Fibroblast of skin of left biceps (primary cell): ENCODE measurements at places on chromosomes 7 and 10.

GRCh38 chr7:157355784-157356511 is 19.1 kb downstream of the DNAJB6 start:
- DNase-seq: no peak

GRCh38 chr10:42896735-42897134 is 114.1 kb downstream of the BMS1 start:
- DNase-seq: no peak

- no peak for DNase-seq
Measured at GRCh38 chr10:32957341-32958084, 517 bp downstream of the ITGB1 start.

GRCh38 chr7:93117327-93117726 is 452 bp downstream of the SAMD9 start:
- no peak for DNase-seq

DNA sequence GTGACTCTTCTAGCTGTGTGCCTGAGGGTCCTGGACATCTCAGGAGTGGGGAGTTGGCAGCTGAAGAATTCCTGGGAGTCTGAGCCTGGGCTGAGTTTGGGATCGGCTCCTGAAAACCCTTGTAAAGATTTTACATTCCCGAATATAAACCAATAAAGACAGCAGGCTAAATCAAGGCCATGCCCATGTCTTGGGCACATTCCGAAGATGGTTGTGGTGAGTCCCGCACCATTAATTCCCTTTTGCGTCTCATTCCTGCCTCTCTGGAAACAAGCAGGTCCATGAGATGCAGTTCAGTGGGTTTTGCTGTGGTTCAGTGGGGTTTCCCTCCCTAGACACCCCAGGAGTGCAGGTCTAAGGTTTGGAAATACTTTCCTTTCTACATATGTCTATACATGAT is 90.9 kb downstream of the COL26A1 start:
- DNase-seq: no peak

- DNase-seq: no peak
Measured at GRCh38 chr7:22325671-22326070, 31.3 kb downstream of the RAPGEF5 start.

GRCh38 chr10:109958059-109958458 is 34.7 kb upstream of the XPNPEP1 start:
- no peak for DNase-seq

DNA sequence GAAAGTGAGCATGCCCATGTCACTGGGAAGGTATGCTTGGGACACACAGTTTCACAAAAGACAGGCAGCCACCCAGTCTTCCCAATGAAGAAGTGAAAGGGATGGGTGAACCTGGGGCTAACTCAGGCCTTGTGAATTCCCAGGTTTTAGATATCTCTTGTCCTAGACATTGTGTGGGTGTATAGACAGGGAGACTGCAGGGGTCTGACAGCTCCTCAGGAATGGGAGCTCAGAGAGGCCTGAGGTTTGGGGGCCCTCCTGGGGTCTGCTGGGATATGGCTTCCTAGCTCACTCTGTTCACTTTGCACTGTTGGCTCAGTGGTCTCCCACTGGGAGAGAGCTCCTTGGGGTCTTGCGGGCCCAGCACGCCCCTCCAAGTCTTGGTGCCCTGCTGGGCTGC is 47.0 kb downstream of the WDFY4 start:
- DNase-seq: no peak

- DNase-seq: no peak
Measured at GRCh38 chr10:116696919-116697318, 45.4 kb downstream of the HSPA12A start.

DNA sequence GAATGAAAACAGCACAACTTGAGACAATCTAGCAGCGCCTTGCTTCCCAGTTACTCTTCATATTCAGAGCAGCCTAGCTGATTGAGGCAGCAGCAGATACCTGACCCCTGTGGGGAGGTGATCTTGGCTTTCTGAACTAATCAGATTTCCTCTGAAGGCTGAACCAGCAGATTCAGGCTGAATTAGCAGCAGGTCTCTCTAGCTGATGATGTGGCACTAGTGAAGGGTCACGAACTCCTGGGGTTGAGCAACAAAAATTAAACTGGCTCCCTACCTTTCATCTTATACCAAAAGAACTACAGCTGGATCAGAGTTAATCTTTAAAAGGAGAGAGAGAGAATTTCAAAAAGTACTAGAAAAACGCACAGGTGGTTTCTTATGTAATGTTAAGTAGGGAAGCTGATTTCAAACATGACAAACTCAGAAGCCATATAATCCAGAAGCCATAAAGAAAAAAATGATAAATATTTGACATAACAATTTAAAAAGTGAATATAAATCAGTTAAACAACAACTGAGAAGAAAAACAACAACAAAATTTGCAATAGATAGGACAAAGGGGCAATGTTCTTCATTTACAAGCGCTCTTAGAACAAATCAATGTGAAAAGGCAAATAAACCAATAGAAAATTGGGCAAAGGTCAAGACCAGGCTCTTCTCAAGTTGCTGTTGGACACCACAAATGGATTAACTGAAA is 13.5 kb downstream of the SLC25A13 start:
- no peak for DNase-seq

- no peak for DNase-seq
Measured at GRCh38 chr10:15879663-15880062, 19.4 kb upstream of the MINDY3 start.
